Forelimb muscle (tissue), 1 donor: ENCODE measurements at places on chromosomes 12 and 14.

GRCh38 chr12:27547592-27547991 is 23.6 kb downstream of the PPFIBP1 start:
- no peak for DNase-seq

GRCh38 chr14:85280074-85280473 is 249.9 kb upstream of the FLRT2 start:
- DNase-seq: no peak

- no peak for DNase-seq
Observed at GRCh38 chr14:102924632-102925588, 2.4 kb downstream of the AMN start.

GRCh38 chr14:44866770-44867169 is 95.0 kb downstream of the KLHL28 start:
- DNase-seq: no peak

GRCh38 chr12:115672506-115673080 is 604.9 kb downstream of the MED13L start:
- no peak for DNase-seq

- DNase-seq: no peak
Observed at GRCh38 chr12:111529424-111530368, 69.4 kb downstream of the ATXN2 start.

GRCh38 chr12:7605900-7606465 is 59.7 kb downstream of the APOBEC1 start:
- DNase-seq: no peak
